ENCODE measurements at places on chromosomes 13 and 19.
A peak's percentile ranks its signal among the peaks of the same experiment; 100 is the strongest.

GRCh38 chr13:110308656-110309359 lies 1.7 kb downstream of the COL4A2 start:
- no peak for DNase-seq

DNA sequence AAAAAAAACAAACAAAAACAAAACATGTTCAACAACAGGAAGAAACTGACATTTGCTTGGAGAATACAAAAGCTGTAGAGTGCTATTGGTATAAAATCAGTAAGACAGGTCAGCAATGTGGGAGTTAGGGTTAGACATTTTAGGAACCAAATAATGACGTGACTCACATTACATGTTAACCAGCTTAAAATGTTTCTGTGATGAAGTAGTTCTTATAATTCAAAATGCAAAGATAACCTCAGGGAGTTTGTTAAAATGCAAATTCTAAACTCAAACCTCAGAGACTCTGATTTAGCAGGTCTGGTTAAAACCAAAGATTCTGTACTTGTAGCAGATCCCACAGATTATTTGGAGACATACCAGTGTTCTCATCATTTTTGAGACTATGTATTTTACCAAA lies 549.4 kb upstream of the SLITRK1 start:
- no peak for DNase-seq

DNA sequence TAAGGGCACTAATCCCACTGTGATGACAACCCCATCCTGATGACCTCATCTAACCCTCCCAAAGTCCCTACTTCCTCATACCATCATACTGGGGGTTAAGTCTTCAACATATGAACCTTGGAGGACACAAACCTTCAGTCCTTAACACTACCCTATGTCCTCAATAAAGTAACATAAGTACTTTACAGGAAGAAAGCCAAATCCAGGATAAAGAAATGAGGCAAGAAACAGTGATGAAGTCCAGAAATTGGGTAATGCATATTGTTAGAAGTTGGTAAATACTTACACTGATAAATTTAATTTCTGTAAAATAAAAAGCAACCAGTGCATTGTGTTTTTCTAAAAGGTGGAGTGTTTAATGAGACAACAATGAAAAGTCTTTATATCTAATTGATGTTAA lies 284.8 kb upstream of the SOX21 start:
- no peak for DNase-seq

GRCh38 chr19:35211545-35212230 lies 16.9 kb downstream of the FAM187B start:
- DNase-seq: peak; percentile 21

DNA sequence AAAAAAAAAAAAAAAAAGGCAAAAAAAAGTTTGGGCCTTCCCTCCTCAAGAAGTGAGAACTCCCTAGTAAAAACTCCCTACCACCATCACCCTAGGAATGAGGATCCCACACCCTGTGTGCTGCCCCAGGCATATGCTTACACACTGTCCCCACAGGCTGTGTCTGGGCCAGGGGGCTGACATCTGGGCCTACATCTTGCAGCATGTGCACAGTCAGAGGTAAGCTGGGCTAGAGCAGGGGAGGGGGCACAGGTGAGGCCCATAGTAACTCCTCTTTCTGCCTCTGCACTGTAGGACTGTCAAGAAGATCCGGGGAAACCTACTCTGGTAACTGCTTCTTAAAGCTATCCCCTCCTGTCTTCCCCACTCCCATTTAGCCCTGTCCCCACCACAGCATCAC lies 1.0 kb downstream of the HAUS5 start:
- no peak for DNase-seq

DNA sequence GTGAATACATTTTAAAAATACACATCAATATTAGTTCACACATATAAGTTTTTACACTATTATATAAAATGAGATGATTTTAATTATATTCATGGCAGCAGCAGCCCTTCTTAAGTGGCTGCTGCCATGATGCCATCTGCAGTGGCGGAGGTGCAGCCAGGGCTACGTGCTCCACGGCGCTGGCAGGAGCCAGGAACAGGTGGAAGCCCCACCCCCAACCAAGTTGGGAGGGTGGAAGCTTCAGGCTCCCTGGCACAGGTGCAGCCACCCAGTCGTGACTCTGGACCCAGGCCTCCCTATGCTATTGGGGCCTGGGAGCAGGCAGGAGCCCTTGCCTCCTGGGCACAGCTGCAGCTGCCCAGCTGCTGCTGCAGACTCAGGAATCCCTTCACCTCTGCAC lies 646.9 kb upstream of the PCDH9 start:
- no peak for DNase-seq

GRCh38 chr13:81048026-81048461 lies 707.1 kb upstream of the SPRY2 start:
- no peak for DNase-seq

- DNase-seq: no peak
These were observed 16.1 kb upstream of the MADCAM1 start for GRCh38 chr19:480016-480855.

DNA sequence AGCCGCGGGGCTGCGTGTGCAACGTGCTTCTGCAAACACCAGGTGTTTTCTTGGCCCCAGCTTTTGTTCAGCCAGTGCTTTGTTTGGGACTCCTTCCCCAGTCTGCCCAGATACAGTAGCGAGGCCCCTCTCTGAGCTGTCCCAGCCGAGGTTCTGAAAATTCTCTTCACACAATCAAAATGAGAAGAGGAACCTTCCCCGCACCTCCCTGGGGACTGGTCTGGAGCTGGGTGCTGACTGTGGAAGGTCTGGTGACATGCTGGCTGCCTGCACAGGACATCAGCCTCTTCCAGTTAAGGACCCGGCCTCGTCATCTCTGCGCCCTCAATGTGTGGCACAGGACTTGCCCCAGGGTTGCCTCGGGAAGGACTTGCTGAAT lies 4.2 kb downstream of the ATP4A start:
- no peak for DNase-seq

DNA sequence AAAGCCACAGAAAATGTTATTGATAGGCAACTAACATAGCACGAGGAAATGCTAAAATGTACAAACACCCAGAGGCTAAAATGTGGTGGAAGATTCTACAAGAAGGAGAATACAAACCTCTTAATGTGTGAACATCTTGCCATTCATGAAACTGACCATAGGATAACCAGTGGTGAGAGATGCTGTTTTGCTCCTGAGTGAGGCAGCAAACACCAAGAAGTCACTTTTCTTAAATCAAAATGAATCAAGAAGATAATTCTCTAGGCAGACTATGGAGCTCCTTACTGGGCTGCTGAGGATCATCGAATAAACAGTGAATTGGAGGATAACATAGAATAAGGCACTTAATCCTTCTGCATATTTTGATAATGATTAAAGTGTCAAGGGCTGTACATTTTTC lies 375.4 kb upstream of the SLITRK6 start:
- DNase-seq: no peak

GRCh38 chr13:36840718-36841250 lies 21.8 kb downstream of the RFXAP start:
- no peak for DNase-seq

DNA sequence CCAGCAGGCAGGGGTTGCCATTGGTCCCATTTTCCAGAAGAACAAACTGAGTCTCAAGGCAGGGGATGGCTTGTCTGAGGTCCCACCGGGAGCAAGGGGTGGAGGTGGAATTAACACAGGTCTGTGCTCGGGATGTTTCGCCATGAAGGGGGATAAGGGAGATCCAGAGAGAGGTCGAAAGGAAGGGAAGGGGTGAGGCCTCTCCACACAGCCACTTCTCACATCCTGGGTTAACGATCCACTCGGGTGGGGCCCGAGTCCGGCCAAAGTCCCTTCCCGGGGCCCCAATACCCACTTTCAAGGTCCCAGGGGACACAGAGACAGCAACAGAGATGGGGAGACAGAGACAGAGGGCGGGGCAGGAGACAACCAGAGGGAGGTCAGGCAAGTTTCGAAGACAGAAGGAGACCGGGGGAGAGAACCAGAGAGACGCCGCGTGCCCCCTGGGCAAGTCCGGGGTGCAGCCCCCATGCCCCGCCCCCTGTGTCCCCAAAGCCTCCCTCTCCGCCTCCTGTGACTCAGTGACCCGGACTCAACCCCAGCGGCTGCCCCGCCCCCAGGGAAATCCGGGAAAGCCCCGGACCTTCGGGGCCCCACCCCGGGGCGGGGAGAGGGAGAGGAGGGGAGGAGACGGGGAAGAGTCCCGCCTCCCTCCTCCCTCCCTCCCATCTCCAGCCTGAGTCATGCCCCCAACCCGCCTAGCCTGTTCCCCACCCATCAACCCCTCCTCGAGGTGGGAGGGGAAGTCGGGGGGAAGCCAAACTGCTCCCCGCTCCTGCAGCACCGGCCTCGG lies 1.4 kb upstream of the BCL3 start:
- DNase-seq: peak; percentile 88

DNA sequence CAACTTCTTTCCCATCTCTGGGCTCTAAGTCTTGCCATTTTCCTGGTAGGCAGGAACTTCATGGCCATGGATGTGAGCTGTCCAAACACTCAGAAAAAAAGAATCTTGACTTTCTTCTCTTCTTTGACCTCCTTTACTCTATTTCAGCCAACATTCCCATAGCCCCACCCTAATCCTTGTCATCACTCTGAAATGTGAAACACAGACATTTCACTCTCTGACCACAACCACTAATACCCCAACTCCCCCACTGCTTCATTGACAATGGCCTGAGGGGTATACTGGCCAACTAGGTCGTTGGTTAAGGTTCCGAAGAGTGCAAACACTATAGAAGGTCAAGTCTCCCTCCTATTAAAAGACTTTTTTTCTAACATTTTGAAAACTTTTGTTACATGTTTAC lies 4.7 kb upstream of the CYP2A13 start:
- no peak for DNase-seq

DNA sequence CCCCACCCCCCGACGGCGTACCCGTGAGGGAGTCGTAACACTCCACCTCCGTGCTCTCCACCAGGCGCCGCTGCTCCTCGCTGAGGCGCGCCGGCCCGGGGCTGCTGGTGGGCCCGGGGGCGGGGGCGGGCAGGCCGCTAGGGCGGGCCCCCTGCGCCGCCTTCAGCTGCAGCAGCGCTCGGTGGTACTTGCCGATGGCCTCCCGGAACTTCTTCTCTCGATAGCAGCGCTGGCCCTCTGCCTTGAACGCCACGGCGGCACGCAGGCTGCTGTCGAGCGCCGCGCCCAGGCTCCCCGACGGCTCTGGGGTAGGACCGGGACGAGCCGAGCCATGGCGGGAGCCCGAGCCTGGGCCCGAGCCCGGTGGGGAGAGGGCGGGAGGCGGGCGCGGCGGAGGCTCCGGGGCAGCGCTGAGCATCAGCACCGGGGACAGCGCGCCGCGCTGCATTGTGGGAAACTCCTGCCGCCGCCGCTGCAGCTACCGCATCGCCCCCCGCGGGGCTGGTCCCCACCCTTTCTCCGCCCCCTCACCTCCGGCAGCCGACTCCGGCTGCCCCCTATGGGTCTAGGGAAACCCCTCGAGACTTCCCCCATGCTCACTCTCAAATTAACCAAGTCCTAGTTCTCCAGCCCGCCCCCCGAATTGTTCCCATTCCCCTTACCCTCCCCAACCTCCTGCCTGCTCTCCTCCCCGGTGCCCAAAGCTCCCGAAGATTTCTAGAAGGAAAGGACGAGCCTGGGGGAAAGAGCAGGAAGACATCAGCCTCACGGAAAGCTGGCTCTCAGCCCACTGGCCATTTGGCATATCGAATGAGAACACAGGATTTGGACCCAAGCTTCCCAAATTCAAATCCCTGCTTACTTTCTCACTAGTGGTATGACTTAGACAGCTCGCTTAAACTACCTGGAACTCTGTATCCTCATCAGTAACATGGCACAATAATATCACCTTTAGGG lies at the start of gene TTC9B:
Gene TTC9B (minus strand): TSS at position 451 of the 957 bp plus-strand sequence. CDS start 3 bp downstream, at position 448.
- peak; percentile 8 for DNase-seq

DNA sequence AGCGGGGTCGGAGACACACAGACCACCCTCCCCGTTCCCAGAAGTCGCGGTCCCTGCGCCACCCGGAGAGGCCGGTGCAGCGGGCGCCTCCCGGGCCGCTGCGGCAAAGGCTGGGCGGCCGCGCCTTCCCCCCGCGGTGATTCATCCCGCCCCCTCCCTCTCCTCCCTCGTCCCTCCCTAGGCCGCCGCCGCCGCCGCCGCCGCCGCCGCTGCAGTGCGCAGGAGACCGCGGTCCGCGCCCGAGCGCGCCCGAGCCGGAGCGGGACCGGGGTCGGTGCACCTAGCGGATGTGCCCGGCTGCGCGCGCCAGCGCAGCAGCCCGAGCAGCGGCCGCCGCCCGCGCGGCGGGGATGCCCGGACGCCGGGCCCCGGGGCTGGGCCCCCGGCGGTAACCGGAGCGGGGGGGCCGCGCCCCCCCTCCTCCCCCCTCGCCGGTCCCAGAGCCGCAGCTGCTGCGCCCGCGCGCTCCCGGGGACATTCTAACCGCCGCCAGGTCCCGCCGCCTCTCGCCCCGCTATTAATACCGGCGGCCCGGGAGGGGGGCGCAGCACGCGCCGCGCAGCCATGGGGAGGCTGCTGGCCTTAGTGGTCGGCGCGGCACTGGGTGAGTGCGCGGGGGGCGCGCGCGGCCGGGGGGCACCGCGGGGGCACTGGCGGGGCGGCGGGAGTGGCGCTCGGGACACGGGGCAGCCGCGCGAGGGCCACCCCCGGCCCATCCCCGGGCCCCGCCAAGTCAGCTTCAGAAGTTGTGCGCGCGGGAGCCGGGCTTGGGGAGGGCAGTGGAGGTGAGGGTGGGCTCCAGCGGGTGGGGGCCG lies at the start of gene SCN1B:
Gene SCN1B (plus strand): TSS at position 214 of the 815 bp plus-strand sequence. CDS start 351 bp downstream, at position 565.
- peak; percentile 50 for DNase-seq

DNA sequence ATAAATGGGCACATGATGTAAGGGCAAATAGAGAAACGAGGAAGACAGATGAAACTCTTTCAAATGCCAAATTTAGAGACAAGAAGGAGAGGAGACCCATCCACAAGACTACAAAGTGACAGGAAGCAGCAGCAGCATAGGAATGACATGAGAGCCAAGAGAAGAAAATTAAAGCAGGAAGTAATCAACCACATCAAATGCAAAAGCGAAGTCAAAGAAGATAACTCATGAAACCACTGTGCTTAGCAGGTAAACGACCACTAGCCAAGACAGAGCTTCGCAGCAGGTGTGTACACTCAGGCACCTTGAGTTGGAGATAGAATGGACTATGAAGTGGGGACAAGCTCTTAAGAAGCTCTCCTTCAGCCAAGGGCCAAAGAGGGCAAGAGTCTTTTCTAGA lies 64.1 kb downstream of the KLF12 start:
- DNase-seq: no peak

GRCh38 chr13:35255241-35255640 lies 221.2 kb downstream of the MAB21L1 start:
- no peak for DNase-seq

DNA sequence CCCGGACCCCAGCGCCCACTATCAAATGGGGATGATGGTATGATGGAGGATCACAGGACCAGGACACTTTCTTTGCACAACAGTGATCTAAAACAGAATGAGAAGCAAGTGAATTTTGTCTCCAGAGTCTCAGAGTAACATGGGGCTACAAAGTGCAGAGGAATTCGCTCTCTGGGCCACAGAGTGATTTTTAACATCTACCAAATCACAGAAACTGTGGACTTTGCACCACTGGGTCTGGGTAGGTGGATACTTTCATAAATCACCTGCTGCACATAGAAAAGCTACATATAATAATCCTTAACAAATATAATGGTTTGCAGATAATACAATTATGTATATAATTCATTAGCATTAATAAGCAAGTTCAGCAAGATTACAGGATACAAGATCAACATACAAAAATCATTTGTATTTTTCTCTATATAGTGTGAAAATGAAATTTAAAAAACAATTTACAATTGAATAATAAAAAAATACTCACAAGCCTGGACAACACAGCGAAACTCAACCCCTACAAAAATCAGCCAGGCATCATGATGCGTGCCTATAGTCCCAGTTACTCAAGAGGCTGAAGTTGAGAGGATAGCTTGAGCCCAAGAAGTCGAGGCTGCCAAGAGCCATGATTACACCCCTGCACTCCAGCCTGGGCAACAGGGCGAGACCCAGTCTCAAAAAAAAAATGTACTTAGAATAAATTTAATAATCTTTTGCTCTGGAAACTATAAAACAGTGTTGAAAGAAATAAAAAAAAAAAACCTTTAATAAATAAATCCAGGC lies 60.3 kb upstream of the EEF1AKMT1 start:
- DNase-seq: no peak

Data from stimulated activated CD8-positive, alpha-beta memory T cell treated with anti-CD3 and anti-CD28 coated beads, Interleukin-15, amount 100 ng/mL, for 24 hours (primary cell).